ENCODE measurements at places on chromosomes 5 and 9.

GRCh38 chr5:96875791-96876291, 459 bp upstream of the ERAP2 start:
- peaks cover 20% of the 10 kb centered on the region for H3K4me1 ChIP-seq
- no peaks in the 10 kb centered on the region for H3K36me3 ChIP-seq
- peak overlapping the region; percentile 80 for H3K27ac ChIP-seq
- DNase-seq = peak; percentile 28
- peak overlapping the region; percentile 85 for H3K4me3 ChIP-seq

GRCh38 chr5:170053896-170054295, 51.8 kb upstream of the FOXI1 start:
- H3K36me3 ChIP-seq = peaks cover 13% of the 10 kb centered on the region
- H3K4me1 ChIP-seq = no peaks in the 10 kb centered on the region
- no peaks in the 10 kb centered on the region for H3K27me3 ChIP-seq
- H3K27ac ChIP-seq = no peak overlapping the region

- H3K36me3 ChIP-seq = no peaks in the 10 kb centered on the region
- H3K4me1 ChIP-seq = no peaks in the 10 kb centered on the region
- DNase-seq = no peak
- no peaks in the 10 kb centered on the region for H3K27me3 ChIP-seq
- no peak overlapping the region for H3K4me3 ChIP-seq
Observed at GRCh38 chr9:27719711-27720110, 146.4 kb upstream of the C9orf72 start.

GRCh38 chr9:94259077-94259862, at the start of gene ZNF169:
Gene ZNF169, plus strand, starts transcription at chr9:94259298. Its CDS starts 19,515 bp downstream, at chr9:94278813.
- H3K36me3 ChIP-seq = no peaks in the 10 kb centered on the region
- H3K27me3 ChIP-seq = no peaks in the 10 kb centered on the region
- H3K4me3 ChIP-seq = peak within 1 kb of the TSS; percentile 99
- H3K4me1 ChIP-seq = peaks cover 7% of the 10 kb centered on the region
- peak; percentile 77 for DNase-seq

DNA sequence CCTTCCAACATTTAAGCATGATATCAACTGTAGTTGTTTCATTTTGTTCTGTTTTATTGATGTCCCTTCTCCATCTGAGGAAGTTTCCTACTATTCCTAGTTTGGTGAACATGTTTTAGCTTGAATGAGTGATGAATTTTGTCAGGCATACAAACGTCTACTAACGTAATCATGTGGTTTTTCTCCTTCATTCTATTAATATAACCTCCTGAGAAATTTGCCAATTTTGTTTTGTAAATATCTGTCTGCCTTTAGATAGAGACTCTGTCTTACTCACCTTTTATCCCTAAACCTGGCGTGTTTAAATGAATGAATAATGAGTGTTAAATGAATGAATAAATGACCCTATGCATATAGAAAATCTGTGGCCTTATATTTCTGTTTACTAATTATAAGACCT, 26.5 kb upstream of the NREP start:
- no peak for DNase-seq
- no peaks in the 10 kb centered on the region for H3K4me1 ChIP-seq
- no peak overlapping the region for H3K4me3 ChIP-seq
- H3K36me3 ChIP-seq = no peaks in the 10 kb centered on the region

DNA sequence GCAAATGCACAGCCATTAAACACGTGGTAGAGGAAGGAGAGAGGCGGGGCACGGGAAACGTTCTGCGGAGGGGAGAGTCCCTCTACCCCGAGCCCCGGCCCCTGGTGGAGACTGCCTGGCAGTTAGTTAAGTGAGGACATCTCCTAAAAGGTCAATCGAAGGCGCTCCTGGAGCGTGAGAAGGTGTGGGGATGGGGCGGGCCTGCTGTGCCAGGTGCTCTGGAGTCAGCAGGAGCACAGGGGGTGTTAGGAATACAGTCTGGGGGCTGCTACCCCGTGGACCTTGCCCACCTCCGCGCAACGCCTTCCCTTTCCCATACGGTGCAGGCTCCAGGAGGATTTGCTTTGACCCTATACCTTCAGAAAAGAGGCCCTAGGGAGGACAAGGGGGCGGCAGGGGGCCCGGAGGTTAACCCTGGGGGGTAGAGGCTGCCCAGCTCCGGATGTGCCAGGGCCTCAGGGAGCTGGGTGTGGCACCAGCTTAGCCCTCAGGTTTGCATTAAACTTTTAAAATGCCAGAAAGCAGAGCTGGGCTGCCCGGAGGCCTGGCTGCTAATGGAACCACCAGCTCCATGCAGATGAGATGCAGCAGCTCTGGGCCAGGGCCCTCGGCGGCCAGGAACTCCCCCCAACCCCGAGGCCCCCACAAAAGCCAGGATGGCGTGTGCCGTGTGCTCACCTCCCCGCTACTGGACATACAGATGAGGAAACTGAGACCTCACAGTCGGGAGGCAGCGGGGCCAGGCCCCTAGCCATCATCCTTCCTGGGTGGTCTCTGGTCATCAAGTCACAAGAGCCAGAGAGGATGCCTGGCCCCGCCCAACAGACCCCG, 39.2 kb downstream of the NACC2 start:
- peaks cover 9% of the 10 kb centered on the region for H3K4me1 ChIP-seq
- no peaks in the 10 kb centered on the region for H3K36me3 ChIP-seq

- H3K4me1 ChIP-seq = no peaks in the 10 kb centered on the region
- no peak for DNase-seq
- no peak overlapping the region for H3K27ac ChIP-seq
- H3K36me3 ChIP-seq = no peaks in the 10 kb centered on the region
Observed at GRCh38 chr5:135149956-135150723, 116.1 kb upstream of the PITX1 start.

GRCh38 chr5:108801301-108801700, 53.6 kb downstream of the FER start:
- no peak overlapping the region for H3K27ac ChIP-seq
- H3K27me3 ChIP-seq = no peaks in the 10 kb centered on the region
- H3K4me1 ChIP-seq = no peaks in the 10 kb centered on the region
- DNase-seq = no peak
- H3K36me3 ChIP-seq = peaks cover 3% of the 10 kb centered on the region
- H3K4me3 ChIP-seq = no peak overlapping the region

DNA sequence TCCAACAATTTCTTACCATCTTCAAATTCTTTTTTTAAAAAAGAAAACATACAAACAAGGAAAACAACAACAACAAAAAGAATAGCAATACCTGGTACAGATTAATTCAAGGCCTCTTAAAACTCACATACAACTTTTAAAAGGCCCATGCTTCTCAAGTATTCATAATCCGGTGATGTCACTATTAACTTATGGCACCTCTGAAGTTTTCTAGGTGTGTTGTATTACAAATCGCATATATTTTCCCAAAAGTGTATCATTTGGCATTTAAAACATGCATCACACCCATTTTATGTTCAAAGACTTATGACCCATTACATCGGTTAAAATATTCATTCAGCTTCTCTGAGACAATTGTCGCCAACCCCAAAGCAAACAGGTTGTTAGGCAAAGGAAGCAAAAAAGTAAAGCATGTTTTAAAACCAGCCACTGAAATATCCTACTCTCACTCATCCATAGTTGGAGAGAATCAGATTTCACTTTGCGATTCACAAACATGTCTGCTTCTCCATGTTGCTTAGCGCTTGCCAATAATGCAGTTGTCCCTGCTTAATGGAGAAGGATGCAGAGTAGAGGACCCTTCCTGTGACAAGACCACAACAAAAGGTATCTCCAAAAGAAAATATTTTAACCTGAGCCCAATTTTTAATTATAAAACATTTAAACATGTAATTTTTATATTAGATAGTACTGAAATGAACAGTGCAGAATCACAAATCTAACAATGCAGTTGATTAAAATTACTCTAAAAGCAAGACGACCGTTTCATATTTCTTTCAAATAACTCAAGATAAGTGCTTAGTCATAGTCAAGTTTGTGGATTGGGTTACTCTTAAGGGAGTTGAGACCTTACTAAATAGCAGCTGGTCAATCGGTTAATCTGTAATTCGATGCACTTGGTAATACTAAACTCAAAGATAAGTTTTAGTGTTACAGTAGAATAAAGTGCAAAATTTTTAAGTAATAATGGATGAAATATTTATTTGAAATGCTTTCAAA, 1.6 kb downstream of the SKP1 start:
- H3K36me3 ChIP-seq = peaks cover 20% of the 10 kb centered on the region
- peaks cover 31% of the 10 kb centered on the region for H3K4me1 ChIP-seq
- no peak for DNase-seq
- no peaks in the 10 kb centered on the region for H3K27me3 ChIP-seq
- H3K27ac ChIP-seq = peak overlapping the region; percentile 100

DNA sequence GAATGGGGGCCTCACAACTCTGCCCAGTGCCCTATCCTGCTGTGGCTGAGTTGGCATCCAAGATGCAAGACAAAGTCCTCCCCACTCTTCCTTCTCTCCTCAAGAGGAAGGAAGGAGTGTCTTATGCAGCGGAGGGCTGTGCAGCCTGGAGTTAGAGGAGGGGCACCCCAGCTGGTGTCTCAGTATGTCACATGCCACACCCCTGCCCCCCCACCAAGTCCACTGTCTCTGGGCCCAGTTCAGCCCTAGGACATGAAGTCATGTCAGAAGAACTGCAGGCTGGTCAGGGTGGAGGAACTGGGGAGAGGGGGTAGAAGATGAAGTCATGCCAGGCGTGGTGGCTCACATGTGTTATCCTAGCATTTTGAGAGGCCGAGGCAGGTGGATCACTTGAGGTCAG, 28.0 kb upstream of the SLC28A3 start:
- no peak for DNase-seq
- no peaks in the 10 kb centered on the region for H3K27me3 ChIP-seq
- H3K36me3 ChIP-seq = no peaks in the 10 kb centered on the region

GRCh38 chr9:16708656-16709435, 161.6 kb downstream of the BNC2 start:
- DNase-seq = no peak
- no peaks in the 10 kb centered on the region for H3K27me3 ChIP-seq
- no peak overlapping the region for H3K4me3 ChIP-seq
- H3K36me3 ChIP-seq = no peaks in the 10 kb centered on the region

DNA sequence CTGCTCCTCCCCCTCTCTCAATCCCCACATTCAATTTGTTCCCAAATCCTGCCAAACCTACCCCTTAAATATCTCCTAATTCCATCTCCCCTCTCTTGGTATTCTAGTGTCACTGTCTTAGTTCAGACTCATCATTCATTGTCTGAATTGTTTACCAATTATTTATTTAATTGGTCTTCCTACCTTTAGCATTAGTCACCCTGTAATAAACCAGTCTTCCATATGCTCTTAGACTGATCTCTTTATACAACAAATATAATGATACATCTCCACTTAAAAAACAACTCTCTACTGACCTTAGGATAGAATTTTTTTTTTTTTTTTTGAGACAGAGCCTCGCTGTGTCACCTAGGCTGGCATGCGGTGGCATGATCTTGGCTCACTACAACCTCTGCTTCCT, 51.4 kb downstream of the RFK start:
- H3K36me3 ChIP-seq = no peaks in the 10 kb centered on the region
- no peak overlapping the region for H3K27ac ChIP-seq
- H3K4me3 ChIP-seq = no peak overlapping the region
- no peak for DNase-seq
- H3K4me1 ChIP-seq = no peaks in the 10 kb centered on the region

GRCh38 chr5:28576022-28576421, 1537.6 kb upstream of the CDH9 start:
- H3K27me3 ChIP-seq = no peaks in the 10 kb centered on the region
- no peaks in the 10 kb centered on the region for H3K36me3 ChIP-seq
- no peak for DNase-seq
- H3K4me3 ChIP-seq = no peak overlapping the region

GRCh38 chr9:94855903-94856302, 129.4 kb downstream of the AOPEP start:
- H3K4me1 ChIP-seq = peaks cover 15% of the 10 kb centered on the region
- DNase-seq = no peak
- H3K27ac ChIP-seq = no peak overlapping the region

DNA sequence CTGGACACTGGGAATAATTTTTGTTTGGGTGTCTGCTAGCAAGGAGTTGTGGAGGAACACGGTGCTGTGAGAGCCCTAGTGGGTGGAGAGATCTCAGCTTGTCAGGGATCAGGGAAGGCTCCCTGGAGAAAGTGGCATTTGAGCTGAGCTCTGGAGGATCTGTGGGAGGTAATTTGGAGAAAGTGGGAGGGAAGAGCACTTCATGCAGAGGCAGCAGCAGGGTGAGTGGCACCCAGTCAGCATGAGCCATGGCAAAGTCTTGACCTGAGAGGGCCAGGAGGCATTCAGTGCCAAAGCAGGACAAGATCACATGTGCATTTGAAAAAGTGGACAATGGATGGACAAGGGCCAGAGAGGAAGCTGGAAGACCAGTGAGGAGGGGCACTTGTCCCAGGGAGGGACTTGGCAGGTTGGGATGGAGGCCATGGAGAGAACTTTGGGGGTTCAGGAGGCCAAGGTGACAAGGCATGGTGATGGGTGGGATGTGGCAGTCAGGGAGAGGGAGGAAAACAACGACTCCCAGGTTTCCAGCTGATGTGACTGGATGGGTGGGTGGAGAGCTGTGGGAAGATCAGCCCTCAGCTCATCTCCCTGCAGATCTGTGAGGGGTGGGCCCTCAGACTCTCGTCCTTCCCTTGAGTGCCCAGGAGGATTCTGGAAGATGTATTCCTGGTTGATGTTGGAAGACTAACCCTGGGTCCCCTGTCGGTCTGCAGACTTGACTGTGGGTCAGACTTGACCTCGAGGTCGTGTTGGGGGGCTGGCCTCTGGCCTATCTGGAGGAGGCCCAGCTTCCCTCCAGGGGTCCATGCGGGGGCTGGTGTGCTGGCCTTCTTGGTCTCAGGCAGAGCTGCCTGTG, 68.9 kb upstream of the PITX1 start:
- no peaks in the 10 kb centered on the region for H3K4me1 ChIP-seq
- no peak overlapping the region for H3K27ac ChIP-seq
- no peak for DNase-seq
- H3K36me3 ChIP-seq = no peaks in the 10 kb centered on the region
- H3K4me3 ChIP-seq = no peak overlapping the region

DNA sequence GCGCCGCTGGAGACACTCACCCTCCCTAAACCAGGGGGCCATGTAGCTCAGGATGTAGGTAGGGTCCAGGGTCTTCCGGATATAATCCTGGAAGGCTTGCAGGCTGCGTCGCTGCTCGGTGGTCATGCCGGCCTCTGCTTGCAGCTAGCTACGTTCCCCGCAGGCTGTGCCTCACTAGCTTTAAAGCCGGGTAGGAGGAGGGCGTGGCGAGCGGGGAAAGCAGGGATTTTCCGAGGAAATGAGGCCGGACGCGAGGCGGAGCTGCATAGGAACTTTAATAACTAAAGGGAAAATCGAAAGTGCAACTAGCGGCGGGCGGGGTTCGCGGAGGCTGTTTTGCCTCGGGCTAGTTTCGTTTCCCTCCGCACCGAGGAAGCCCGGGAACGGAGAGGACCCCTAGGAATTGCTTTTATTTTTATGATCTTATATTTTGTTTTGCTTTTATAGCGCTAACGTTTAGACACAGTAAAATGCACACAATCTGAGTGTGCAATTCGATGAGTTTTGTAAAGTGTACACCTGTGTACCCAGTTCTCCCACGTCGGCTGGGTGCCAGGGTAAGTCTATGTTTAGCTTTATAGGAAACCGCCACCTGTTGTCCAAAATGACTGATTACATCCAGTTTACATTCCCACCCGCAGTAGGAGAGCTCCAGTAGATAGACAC, at the start of gene RIGI:
TSS of gene RIGI (minus strand) at position 156 of the 666 bp plus-strand sequence. CDS start at position 126, 30 bp downstream.
- no peaks in the 10 kb centered on the region for H3K36me3 ChIP-seq
- peaks cover 29% of the 10 kb centered on the region for H3K4me1 ChIP-seq
- no peaks in the 10 kb centered on the region for H3K27me3 ChIP-seq
- H3K27ac ChIP-seq = peak within 1 kb of the TSS; percentile 90

Data from naive thymus-derived CD4-positive, alpha-beta T cell (primary cell).